NK-92 treated with Interleukin-12 subunit alpha and Interleukin-12 subunit beta, amount 100 ng/mL, for 24 hours (cell line): ENCODE measurements at places on chromosomes 4 and X.
A peak's percentile ranks its signal among the peaks of the same experiment; 100 is the strongest.

GRCh38 chrX:16222151-16222550, 54.9 kb downstream of the MAGEB17 start:
- DNase-seq: no peak

- no peak for DNase-seq
Observed at GRCh38 chr4:185738820-185739219, 73.2 kb downstream of the SORBS2 start.

- no peak for DNase-seq
Observed at GRCh38 chrX:14050709-14051108, 21.0 kb upstream of the GEMIN8 start.

- DNase-seq: no peak
Observed at GRCh38 chr4:168805341-168805740, 204.7 kb downstream of the CBR4 start.

DNA sequence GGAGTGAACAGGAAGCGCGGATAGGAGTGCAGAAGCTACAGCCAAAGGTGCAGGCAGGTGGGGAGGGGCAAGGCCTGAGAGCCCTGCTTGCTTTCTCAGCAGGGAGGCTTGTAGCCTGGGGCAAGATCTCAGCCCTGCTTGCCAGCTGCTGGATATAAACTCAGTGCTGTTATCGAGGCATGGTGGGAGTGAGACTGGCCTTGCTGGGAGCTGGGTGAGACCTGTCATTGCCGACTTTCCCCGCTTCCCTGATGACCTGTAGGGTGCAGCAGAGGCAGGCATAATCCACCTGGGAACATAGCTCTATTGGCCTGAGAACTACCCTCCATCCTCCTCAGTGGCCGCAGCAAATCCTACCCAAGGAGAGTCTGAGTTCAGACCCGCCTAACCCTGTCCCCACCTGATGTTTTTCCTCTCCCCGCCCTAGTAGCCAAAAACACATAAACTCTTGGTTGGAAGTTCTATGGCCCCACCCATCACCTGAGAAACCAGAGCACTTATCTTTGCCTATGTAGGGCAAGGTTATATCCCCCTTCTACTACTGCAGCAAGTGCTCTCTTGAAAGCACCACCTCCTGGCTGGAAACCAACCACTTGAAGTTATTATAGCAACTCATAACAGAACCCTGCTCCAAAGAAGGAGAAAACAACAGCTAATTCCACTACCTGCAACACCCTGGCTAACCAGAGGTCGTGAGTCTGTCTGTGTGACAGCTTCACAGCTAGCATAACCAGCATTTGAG, 80.7 kb downstream of the FHIP1A start:
- no peak for DNase-seq

- DNase-seq: peak; percentile 55
Observed at GRCh38 chr4:153488006-153488891, 22.1 kb downstream of the TMEM131L start.

- DNase-seq: no peak
Observed at GRCh38 chr4:163666332-163666873, 171.9 kb downstream of the TMA16 start.

- no peak for DNase-seq
Observed at GRCh38 chr4:57158221-57158620, 48.0 kb upstream of the IGFBP7 start.

GRCh38 chrX:11867610-11868345, 109.7 kb downstream of the MSL3 start:
- DNase-seq: no peak

DNA sequence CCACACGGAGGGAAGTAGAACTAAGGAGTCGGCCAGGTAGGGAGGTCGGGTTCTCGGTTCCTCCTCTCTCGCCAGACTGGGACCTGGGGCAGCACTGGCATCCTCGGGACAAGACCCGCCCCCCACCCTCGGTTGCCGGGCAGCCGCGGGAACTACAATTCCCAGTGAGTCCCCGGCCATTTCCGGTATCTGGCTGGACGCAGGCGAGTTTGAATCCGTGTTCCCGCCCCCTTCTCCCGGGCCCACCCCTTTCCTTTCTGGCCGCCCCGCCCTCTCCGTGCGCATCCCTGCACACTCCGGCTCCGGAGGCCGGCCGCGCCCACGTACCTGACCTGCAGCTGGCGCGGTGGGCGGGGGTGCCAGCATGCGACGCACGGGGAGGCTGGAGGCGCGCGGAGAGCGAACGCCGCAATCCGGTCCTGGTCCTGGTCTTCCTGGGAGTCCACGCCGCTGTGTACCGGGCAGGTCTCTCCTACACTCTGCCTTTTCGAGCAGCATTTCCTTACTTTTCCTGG, 10.2 kb upstream of the DLG3 start:
- DNase-seq: no peak

GRCh38 chr4:5387457-5387856, 320.9 kb downstream of the EVC2 start:
- no peak for DNase-seq

- DNase-seq: no peak
Observed at GRCh38 chr4:143539670-143540023, 26.1 kb downstream of the SMARCA5 start.

DNA sequence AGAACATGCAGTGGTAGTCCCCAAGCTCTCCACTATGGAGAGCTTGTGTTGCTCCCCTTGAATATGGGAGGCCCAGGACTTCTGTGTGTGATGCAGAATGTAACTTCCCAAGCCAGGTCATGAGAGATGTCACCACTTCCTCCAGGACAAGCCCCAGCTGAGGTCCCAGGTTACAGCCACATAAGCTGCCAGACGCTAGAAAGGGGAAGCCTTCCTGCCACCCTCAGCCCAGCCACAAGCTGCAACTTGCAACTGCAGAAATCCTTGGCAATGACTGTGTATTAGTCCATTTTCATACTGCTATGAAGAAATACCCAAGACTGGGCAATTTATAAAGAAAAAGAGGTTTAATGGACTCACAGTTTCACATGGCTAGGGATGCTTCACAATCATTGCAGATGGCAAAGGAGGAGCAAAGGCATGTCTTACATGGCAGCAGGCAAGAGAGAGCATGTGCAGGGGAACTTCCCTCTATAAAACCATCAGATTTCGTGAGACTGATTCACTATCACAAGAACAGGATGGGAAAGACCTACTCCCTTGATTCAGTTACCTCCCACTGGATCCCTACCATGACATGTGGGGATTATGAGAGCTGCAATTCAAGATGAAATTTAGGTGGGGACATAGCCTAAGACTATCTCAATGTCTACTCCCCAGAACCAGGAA, 91.5 kb upstream of the DHX15 start:
- DNase-seq: no peak

- DNase-seq: no peak
Observed at GRCh38 chr4:1508161-1509160, 102.2 kb upstream of the NKX1-1 start.

- DNase-seq: no peak
Observed at GRCh38 chr4:7790023-7790422, 149.6 kb downstream of the AFAP1 start.

GRCh38 chr4:113826421-113826820, 64.9 kb upstream of the CAMK2D start:
- no peak for DNase-seq

GRCh38 chr4:48130100-48130499, 4.0 kb downstream of the TXK start:
- DNase-seq: no peak
